ENCODE measurements at places on chromosomes 6 and 20.

- DNase-seq = peak; percentile 76
Observed at GRCh38 chr20:31474758-31475427, at the start of the genes DEFB124 and REM1. Gene DEFB124 (minus strand): TSS chr20:31475127. CDS start chr20:31473013, 2,114 bp downstream. Gene REM1 (plus strand): TSS chr20:31475288. CDS start chr20:31476446, 1,158 bp downstream.

GRCh38 chr20:18637224-18637623, 49.4 kb downstream of the DTD1 start:
- DNase-seq = no peak

- no peak for DNase-seq
Observed at GRCh38 chr20:2697768-2698167, 5.2 kb downstream of the EBF4 start.

GRCh38 chr6:34463849-34464248, 2.0 kb upstream of the PACSIN1 start:
- DNase-seq = no peak

- DNase-seq = no peak
Observed at GRCh38 chr6:44012078-44012493, 115.2 kb downstream of the MRPL14 start.

GRCh38 chr6:155216312-155217046, 47.3 kb upstream of the CLDN20 start:
- DNase-seq = no peak

DNA sequence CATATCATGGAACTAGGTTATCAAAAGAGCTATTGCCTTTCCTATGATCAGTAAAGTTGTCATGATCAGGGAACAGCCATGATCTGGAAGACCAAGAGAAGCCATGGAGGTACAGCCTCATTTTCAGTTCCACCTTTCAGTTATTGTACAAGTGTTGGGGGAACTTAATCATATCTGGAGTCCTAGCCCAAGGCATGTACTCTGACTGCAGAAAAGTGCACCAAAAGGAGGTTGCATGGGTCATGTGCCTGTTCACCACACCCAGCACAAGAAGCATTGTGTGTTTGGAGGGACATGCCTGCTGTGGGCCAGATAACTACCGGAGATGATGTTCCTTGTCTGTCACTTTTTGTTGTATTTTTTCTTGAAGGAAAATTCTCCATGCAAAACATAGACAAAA, 185.8 kb upstream of the MAN1A1 start:
- no peak for DNase-seq

GRCh38 chr20:48702455-48702913, 125.3 kb downstream of the PREX1 start:
- no peak for DNase-seq

GRCh38 chr6:21915707-21916260, 322.2 kb downstream of the SOX4 start:
- no peak for DNase-seq

GRCh38 chr6:15443119-15443830, 197.4 kb downstream of the JARID2 start:
- DNase-seq = no peak

DNA sequence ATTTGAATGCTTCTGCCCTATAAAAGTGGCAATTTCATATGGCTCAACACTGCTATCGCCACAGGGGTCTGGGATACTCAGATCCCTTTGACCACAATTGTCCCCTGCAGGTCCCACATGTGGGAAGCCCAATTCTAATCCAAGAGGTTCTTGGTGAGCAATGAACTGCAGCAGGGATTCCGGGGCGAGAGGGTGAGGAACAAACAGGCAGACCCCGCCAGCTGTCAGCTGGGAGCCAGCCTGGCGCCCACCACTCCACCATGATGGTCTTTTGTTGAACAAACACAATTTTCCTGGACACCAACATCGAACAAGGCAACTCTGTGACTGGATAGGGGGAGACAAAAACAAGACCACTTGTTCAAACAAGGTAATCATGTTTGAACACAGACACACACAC, 80.5 kb downstream of the TMEM242 start:
- DNase-seq = no peak

- DNase-seq = peak; percentile 5
Observed at GRCh38 chr6:158011980-158012566, 30.4 kb downstream of the SYNJ2 start.

DNA sequence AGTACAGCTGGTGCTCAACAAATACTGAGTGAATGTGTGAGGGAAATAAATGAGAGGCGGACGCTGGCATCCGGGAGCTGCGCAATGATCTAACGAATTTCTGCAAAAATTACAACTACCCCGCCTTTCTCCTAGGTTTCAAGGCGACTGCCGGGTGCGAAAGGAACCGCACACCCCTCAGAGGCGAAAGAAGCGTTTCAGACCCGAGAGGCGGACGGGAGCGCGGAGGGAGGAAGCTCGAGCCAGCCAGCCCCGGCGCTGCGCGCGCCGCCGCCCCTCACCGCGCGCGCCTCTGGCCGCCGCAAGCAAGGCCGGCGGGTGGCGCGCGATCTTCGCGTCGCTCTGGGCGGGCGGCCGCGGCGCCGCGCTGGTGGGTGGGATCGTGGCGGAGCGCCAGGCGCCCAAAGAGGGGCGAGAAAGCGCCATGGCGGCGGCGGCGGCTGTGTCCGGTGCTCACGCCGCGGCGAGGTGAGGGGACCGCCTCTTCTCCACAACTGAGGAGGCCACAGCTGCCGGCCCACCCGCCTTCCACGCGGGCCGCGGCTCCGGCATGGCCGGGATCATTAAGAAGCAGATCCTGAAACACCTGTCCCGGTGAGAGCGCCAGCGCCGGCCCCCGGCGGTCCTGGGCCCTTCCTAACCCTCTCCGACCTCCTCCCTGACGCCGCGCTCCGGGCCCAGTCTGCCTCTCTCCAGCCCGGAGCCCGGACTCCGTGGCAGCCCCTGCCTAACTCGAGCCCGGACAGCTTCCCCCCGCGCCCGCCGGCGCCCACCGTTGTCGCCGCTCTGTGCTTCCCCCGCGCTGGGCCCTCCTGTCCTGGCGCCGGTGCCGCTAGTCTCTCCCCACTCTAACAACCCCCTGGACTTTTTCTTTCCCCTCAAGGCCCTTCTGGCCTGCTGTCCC, at the start of gene BLTP3A:
BLTP3A (plus strand) TSS at position 383 of the 904 bp plus-strand sequence; CDS start at position 551, 168 bp downstream.
- peak; percentile 86 for DNase-seq

GRCh38 chr6:163356324-163356723, 58.2 kb upstream of the QKI start:
- DNase-seq = peak; percentile 85

DNA sequence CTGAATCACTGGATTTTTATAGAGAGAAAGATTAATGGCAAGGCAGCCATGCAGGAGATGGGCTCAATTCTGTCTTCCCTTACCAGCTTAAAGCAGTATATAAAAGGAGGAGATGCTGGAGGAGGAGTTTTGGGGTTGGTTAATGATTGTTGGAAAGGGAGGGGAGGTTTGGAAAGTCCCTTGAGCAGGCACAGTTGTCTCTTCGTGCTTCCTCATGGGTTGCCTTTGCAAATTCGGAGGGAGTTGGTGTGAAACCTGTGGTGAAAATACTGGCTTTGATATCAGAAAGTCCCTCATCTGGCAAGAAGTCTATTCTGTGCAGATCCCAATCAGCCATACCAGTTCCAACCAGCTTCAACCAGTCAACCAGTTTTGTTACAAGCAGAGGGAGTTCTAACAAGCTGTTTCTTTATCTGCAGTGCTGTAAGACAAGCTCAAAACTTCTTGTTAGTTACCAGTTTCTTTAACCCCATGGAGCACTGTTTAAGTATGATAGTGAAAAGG, 107.0 kb downstream of the HIVEP1 start:
- DNase-seq = no peak

- no peak for DNase-seq
Observed at GRCh38 chr6:125792680-125793079, 1.9 kb downstream of the NCOA7 start.

DNA sequence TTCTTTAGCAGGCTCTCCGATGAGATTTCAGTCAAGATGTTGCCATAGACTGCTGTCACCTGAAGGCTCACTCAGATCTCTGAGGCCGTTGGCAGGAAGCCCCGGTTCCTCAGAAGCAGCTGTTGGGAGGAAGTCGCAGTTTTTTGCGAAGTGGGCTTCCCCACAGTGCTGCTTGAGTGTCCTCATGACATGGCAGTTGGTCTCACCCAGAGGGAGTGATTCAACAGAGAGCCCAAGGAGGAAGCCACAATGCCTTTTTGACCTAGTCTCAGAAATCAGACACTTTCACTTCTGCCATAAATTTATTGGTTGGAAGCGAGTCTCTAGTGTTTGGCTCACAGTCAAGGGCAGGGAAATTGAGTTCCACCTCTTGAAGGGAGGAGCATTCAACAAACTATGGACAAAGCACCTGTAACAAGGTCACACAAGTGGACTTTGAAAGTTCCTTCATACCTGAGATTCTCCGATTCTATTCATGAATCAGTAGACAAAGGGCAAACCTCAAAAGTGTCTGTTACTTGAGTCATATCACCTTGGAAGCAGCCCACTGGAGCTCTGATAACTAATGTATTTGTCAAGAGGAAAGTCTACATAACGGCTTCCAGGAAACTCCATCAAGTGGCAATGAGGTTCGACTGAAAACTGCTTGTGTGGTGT, 208.3 kb downstream of the TASP1 start:
- no peak for DNase-seq

GRCh38 chr6:13908955-13909381, 15.8 kb upstream of the RNF182 start:
- no peak for DNase-seq

GRCh38 chr6:16470502-16471221, 232.3 kb downstream of the GMPR start:
- DNase-seq = no peak

DNA sequence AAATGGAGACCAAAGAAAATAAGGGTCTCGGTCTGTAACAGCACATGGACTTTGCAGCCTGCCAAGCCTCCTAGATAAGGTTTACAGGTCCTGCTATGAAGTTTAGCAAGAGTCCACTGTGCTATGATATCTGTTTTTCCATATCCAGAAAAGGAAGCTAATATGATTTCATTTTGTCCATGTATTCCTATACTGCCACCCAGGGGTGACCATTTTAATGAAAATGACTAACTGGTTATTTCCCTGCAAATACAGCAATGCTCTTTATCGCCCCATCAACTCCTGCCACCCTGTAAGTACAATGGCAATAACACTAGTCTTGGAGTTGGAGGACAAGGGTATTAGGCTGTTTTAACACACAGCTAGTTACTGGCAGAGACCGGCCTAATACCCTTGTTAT, 115.2 kb upstream of the GLP1R start:
- no peak for DNase-seq

DNA sequence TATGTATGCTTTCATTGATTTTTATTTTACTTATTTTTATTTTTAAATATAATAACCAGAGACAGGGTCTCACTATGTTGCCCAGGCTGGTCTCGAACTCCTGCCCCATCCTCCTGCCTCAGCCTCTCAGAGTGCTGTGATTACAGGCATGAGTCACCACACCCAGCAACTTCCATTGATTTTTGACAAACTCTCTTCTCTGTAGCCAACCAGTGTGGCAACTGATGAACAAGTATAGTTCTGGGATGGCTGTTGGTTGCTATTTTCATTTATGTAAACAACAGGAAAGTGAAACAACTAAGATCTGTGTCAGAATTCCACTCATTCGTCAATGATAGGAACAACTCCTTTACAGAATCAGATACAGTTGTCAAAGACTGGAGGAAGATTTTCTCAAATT, 356.7 kb upstream of the JARID2 start:
- DNase-seq = no peak

DNA sequence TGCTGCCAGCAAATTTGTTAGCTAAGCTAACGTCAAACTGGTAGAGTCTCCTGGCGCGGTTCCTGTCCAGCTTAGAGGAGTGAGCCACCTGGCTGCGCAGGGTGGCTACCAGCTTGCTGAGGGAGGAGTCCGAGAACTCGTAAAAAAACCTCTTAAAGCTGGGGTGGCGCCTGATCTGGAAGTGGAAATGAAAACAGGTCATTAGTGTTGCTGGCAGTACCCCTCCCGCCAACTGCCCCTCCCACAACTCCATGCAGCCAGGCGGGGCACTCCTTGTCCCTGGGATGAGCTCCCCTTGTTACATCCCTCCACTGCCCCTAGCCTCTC, 17.3 kb downstream of the BNIP5 start:
- DNase-seq = no peak

DNA sequence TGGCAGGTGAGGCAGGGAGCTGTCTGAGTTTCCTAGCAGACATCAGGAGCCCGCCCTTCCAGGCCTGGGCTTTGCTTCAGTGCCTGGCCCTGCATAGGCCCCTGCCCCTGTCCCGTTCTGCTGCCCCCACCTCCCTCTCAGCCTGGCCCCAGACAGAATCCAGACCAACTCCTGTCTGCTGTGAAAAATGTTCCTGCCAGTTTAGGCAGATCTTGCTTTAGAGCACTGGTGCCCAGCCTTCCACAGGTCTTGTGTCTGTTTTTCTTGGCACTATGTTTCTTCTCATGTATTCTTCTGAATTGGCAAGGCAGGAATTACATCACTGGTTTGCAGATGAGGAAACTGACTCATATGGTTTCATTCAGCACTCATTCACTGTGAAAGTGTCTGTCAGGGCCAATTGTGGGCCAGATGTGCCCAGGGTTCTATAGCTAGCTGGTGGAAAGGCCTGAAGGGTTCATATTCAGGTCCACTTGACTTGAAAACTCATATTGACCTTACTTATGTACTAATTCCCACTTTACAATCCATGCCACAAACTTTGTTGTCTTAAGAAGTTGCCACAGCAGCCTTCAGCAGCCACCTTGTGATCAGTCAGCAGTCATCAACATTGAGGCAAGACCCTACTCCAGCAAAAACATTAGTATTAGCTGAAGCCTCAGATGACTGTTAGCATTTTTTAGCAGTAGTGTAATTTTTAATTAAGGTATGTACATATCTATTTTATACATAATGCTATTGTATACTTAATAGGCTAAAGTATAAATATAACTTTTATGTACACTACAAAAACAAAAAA, 40.5 kb downstream of the HLA-F start:
- no peak for DNase-seq

DNA sequence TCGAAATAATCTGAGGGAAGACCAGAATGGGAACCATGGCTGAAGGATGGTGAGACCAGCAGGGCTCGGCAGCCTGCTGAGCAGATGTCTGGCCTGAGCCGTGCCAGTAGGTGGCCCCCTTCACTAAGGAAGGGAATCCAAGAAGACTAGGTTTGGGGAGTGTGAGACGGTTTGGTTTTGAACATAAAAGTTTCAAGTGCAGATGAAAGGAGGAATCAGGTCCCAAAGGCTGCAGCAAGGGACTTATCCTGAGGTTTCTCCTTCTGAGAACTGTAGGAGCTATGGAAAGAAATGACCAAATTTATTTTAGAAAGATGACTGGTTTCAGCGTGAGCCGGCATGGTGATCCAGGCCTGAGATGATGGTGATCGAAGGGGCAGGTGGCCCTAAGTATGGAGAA, 4.6 kb upstream of the OSER1 start:
- peak; percentile 81 for DNase-seq

GRCh38 chr6:116133453-116133852, 7.5 kb upstream of the COL10A1 start:
- no peak for DNase-seq

DNA sequence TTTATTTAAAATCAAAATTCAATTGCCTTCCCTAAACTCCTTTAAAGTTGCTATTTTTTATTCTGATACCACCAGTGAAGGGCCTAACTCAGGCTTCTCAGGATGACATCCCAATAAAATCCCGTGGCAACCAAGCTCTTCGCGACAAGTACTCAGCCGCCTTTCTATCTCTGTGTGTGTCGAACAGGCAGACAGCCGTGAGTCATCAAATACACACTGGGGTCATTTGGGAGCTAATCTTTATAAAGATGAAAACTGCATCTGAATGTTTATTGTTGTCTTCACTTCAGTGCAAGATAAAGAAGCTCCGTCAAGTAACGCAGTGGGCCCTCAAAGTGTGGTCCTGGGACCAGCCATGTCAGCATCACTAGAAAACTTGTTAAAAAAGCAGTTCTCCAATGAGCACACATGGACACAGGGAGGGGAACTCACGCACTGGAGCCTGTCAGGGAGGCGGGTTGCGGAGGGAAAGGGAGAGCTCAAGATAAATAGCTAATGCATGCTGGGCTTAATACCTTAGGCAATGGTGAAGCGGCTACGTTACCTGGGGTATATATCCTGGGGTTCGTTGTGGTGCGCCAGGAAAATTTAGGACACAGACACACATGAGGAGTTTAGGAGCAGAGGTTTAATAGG, 119.3 kb downstream of the RNF144B start:
- no peak for DNase-seq
